D721Med (cell line): ENCODE measurements at places on chromosomes 5 and 9.

DNA sequence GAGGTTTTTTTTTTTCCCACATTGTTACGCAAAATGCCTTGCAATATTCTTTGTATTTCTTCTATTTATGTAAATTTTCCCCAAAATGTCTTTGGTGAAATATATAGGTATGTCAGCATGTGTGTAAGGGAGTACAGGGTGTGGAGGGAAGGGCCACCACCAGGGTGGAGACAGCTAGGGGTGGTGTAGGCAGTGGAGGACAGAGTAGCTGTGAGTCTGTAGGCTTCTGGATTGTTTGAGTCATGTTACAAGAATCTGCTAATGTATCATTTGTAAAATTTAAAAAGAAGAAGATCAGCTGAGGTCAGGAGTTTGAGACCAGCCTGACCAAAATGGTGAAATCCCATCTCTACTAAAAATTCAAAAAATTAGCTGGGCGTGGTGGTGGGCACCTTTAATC is 175.5 kb downstream of the NXNL2 start:
- DNase-seq: no peak

DNA sequence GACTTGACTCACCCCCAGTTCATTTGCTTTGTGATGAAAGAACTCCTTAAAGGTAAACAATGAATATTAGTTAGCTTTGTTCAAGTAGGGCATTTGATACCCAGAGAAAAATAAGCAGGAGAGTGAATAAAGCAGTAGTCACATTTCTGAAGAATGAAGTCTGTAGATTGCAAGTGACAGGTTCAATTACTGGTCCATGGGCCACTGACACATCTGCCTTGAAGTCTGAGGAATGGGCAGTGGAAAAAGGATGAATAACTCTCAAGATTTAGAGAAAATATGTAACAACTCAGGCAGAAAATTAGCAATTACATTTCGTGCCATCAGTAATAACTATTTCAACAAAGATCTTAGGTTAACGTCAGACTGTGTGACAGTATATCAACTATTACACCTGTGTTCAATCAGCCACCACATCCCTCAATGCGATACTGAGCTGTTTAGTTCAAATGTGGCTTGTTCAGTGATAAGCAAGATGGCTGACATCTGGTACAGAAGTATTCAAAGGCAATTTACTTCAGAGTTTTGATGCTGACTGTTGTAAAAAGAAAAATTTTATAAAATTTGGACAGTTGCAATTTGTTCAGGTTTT is 1890.7 kb upstream of the NUDT12 start:
- DNase-seq: no peak

DNA sequence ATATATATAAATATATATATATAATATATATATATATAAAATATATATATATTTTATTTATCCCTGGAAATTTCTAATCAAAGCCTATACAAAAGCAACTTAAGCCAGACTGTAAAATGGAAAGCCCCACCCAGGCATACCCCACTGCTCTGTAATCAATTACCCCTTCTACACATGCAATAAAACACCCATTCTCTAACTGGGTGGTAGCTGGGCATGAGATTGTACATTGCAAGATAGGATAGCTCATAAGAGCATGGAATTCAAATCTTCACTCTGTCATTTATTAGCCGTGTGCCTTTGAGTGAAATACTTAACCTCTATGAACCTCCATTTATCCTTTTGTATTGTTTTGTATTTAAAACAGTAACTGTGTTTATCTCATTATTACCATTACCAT is 405.3 kb upstream of the SLC30A5 start:
- DNase-seq: no peak

GRCh38 chr5:18745988-18746615 is 1111.8 kb downstream of the TAF11L14 start:
- no peak for DNase-seq

GRCh38 chr9:28155671-28156070 is 582.4 kb upstream of the C9orf72 start:
- no peak for DNase-seq
